Left ventricle myocardium inferior (tissue), 1 donor: ENCODE measurements at places on chromosomes 13 and 19. TPM values are rescaled to one million over a fixed set of nuclear protein-coding genes. Genes with fewer than 3 reads are reported as not detected.

MATK gene
- 0.14 TPM for total RNA-seq

CD79A gene
- not detected for total RNA-seq

ZNF723 gene
- total RNA-seq, result not detected

B3GNT8 gene
- 10.3 TPM for total RNA-seq

DNA sequence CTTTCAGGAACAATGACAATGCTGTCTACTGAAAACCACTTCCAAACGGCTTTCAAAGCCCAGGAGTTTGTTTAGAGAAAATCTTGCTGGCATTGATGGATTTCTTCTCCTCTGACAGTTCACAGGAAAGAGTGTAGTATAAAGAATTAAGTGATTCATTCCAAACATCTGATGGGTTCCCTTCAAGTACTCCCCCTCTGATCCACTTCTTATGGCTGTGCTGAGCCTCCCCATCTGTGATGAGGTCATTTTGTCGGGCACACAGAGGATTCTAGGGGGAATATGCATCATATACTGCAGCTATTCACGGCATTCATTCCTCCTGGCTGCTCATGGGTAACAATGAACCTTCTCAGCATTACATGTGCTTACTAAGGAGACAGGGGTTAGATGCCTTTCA, 107.9 kb downstream of the RGCC start:
- DNase-seq, result no peak
- H3K27me3 ChIP-seq, result no peaks in the 10 kb centered on the region
- no peak overlapping the region for H3K4me3 ChIP-seq
- no peak overlapping the region for H3K27ac ChIP-seq
- peaks cover 11% of the 10 kb centered on the region for H3K36me3 ChIP-seq

- H3K4me3 ChIP-seq, result no peak overlapping the region
- peaks cover 70% of the 10 kb centered on the region for H3K4me1 ChIP-seq
- H3K36me3 ChIP-seq, result peaks cover 59% of the 10 kb centered on the region
These were observed 6.4 kb downstream of the ANGPTL4 start for GRCh38 chr19:8370176-8371010.

GRCh38 chr13:46593398-46593797, 40.4 kb downstream of the LRCH1 start:
- H3K4me1 ChIP-seq, result peaks cover 82% of the 10 kb centered on the region
- no peak for DNase-seq
- H3K4me3 ChIP-seq, result no peak overlapping the region
- no peaks in the 10 kb centered on the region for H3K27me3 ChIP-seq
- no peak overlapping the region for H3K27ac ChIP-seq

DNA sequence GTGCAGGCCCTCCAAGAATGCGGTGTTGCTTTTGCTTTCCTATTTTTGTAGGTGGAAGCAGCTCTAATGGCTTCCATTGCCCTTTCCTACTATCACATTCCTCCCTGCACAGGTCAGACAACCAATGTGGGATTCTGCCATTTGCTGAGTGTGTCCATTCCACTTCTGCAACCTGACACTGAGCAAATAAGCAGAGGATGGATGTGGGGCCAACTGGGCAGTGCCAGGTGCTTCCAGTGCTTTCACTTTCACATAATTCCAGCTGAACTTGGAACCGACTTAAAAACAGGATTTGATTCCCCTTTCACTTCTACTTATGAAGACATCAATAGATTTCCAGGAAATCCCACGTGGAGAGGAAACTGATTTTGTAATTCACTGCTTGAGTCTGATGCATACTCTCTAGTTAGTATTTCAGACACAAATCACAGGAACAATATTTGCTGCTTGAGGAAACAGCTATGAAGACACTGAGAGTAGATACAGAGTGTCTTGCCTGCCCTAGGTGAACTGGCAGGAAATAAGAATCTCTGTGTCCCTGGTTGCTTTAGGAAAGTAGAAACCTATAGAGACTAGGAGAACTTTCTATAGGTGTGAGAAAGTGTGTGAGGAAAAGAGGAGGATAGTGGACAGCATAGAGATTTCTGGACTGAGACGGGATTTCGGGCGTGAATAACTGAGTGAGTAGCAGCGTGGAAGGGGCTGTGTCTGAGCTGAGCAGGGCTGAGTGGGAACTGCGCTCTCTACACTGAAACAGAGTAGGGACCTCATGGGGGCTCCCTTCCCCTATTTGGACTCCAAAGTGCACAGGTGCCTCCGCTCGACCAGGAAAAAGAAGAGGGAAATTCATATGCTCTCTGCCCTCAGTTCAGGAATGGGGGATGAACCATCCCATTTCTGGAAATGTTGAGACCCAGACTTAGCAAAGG, 22.5 kb downstream of the LGALS16 start:
- no peak overlapping the region for H3K27ac ChIP-seq
- DNase-seq, result no peak
- H3K36me3 ChIP-seq, result no peaks in the 10 kb centered on the region
- peaks cover 6% of the 10 kb centered on the region for H3K27me3 ChIP-seq
- no peak overlapping the region for H3K4me3 ChIP-seq

DNA sequence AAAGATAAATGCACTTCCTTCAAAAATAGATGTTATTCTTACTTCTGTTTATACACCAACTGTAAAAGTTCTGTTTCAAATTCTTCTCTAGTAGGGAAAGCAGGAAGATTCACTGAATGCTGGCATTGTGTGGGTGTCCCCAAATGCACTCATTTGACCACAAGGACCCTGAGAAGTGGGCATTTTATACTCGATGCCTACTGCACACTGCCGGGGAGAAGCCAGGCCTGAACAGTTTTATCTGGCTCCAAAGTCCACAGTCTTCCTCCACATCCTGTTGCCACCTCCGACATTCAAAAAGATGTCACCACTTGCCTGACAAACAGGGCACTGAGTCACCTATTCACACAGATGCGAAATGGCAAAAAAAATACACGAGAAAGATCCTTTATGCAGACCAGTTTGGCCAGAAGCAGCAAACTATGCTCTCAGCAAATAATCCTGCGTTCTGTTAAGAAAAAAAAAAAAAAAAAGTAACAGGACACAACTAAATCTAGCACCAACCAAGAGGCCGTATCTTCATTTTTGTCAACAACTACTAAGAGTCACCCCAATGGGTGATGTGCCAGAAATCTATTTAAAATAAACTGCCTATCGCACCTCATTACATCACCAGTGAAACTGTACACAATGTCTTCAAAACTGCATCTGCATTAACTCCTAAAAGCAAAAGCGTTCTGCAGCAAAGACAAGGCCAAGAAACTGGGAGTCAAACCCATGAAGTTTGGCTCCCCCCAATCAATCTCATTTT, 6.2 kb downstream of the ZC3H4 start:
- DNase-seq, result no peak
- H3K27ac ChIP-seq, result peak overlapping the region; percentile 100
- H3K36me3 ChIP-seq, result no peaks in the 10 kb centered on the region
- H3K27me3 ChIP-seq, result no peaks in the 10 kb centered on the region

DNA sequence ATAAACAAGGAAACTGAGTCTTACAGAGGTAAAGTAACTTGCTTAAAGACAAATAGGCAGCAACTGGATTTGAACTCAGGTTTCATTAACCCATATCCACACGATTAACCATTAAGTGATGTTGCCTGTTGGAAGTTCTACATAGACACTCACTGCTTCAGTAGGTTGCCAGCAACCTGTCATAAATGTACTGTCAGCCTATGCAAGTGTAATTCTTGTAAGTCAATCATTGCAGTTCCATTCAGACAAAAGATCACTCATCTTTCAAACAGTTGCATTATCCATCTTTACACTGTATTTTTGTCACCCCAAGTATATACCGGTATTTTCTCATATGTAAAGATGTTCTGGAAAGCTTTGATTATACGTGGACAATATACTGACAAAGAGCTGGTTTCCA, 676.9 kb upstream of the PCDH20 start:
- no peak overlapping the region for H3K4me3 ChIP-seq
- no peaks in the 10 kb centered on the region for H3K27me3 ChIP-seq
- H3K27ac ChIP-seq, result no peak overlapping the region
- no peaks in the 10 kb centered on the region for H3K36me3 ChIP-seq
- no peak for DNase-seq
- no peaks in the 10 kb centered on the region for H3K4me1 ChIP-seq

GRCh38 chr19:20912973-20913372, 10.1 kb upstream of the ZNF85 start:
- H3K27ac ChIP-seq, result no peak overlapping the region
- no peaks in the 10 kb centered on the region for H3K4me1 ChIP-seq
- peaks cover 13% of the 10 kb centered on the region for H3K27me3 ChIP-seq
- H3K36me3 ChIP-seq, result no peaks in the 10 kb centered on the region
- no peak for DNase-seq

DNA sequence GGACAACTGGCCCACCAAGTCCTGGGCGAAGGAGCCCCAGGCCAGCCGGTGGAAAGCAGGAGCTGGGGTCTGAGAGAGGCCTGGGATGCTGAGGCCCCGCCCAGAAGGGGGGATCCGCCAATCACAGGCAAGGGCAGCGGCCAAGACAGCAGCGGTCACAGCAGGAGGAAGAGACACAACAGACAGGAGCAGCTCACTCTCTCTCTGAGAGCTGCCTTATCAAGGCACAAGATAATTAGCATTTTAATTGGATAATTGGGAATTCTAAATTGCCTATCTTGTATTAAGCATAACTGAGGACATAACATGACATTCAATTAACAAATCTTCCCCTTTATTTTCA, 46.2 kb downstream of the CEBPG start:
- H3K27ac ChIP-seq, result no peak overlapping the region
- no peak overlapping the region for H3K4me3 ChIP-seq
- no peaks in the 10 kb centered on the region for H3K27me3 ChIP-seq
- no peak for DNase-seq
- H3K4me1 ChIP-seq, result peaks cover 5% of the 10 kb centered on the region

GRCh38 chr13:26693749-26694463, 66.7 kb downstream of the GPR12 start:
- H3K36me3 ChIP-seq, result peaks cover 24% of the 10 kb centered on the region
- H3K27ac ChIP-seq, result no peak overlapping the region
- H3K4me1 ChIP-seq, result peaks cover 13% of the 10 kb centered on the region
- no peak for DNase-seq

DNA sequence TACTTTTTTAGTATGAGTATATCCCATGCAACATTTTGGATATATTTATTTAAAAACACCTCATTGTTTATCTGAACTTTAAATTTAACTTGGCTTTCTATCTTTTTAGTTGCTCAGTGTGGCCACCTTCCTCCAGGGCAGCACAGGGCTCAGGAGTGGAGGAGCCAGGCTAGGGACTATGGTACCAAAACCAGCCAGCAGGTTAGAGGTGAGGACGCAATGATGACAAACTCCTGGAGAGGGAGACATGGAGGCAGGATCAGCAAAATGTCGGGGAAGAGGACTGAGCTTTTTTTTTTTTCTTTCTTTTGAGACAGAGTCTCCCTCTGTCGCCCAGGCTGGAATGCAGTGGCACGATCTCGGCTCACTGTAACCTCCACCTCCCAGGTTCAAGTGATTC, 29.6 kb upstream of the CALM3 start:
- no peaks in the 10 kb centered on the region for H3K27me3 ChIP-seq
- H3K36me3 ChIP-seq, result no peaks in the 10 kb centered on the region
- H3K4me3 ChIP-seq, result no peak overlapping the region
- H3K27ac ChIP-seq, result no peak overlapping the region

GRCh38 chr13:82766732-82767321, 1115.4 kb downstream of the SLITRK1 start:
- no peak overlapping the region for H3K27ac ChIP-seq
- H3K4me1 ChIP-seq, result no peaks in the 10 kb centered on the region
- no peak for DNase-seq
- no peaks in the 10 kb centered on the region for H3K27me3 ChIP-seq
- no peaks in the 10 kb centered on the region for H3K36me3 ChIP-seq
- no peak overlapping the region for H3K4me3 ChIP-seq
